Activated T-helper 1 cell treated with anti-CD3 and anti-CD28 coated beads, Interleukin-2, amount 50 U/mL, for 16 hours (primary cell): ENCODE measurements at places on chromosomes 2 and 18.

DNA sequence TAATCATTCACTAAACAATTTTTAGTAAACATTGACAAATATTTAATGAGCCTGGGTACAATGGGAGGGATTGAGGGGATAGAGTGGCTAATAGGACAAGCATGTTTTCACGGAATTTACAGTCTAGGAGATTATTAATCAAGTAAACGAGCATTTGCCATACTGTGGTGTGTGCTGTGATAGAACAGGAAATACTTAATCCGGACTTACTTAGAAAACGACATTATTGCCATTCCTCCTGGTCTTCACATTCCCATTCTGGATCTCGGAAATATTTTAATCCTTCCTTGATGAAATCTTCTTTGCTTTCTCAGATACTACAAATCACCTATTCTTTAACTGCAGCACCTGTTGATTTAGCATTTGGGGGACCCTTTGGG lies 905 bp downstream of the TTLL4 start:
- DNase-seq = no peak

GRCh38 chr2:1546023-1546591 lies 132.8 kb downstream of the TPO start:
- DNase-seq = no peak

- DNase-seq = no peak
These were observed 80.7 kb upstream of the MEX3C start for GRCh38 chr18:51278045-51278649.

GRCh38 chr18:75408554-75409506 lies 18.7 kb downstream of the SMIM21 start:
- no peak for DNase-seq

- DNase-seq = no peak
These were observed 56.3 kb downstream of the PHLPP1 start for GRCh38 chr18:62771494-62772270.

- no peak for DNase-seq
These were observed 506.1 kb downstream of the PTPRM start for GRCh38 chr18:8073167-8073566.

DNA sequence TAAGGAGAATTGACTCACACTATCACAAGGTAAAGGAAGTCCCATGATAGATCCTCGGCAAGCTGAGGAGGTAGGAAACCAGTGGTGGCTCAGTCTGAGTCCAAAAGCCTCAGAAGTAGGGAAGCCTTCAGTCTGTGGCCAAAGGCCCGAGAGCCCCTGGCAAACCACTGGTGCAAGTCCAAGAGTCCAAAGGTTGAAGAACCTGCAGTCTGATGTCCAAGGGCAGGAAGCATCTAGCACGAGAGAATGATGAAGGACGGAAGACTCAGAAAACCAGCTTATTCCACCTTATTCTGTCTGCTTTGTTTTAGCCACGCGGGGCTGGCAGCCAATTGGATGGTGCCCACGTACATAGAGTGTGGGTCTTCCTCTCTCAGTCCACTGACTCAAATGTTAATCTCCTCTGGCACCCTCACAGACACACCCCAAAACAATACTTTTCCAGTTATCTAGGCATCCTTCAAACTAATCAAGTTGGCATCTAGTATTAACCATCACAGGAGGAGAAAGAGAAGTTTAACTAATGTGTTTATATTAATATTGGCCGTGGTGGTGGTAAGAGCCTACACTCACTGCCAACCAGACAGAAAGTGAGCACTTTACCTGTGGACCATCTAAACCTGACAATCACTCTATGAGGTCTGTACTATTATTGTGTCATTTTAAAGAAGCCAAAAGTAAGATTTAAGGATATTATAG lies 8.1 kb upstream of the TRIB2 start:
- DNase-seq = no peak

GRCh38 chr2:65402323-65402722 lies 30.1 kb downstream of the SPRED2 start:
- no peak for DNase-seq

DNA sequence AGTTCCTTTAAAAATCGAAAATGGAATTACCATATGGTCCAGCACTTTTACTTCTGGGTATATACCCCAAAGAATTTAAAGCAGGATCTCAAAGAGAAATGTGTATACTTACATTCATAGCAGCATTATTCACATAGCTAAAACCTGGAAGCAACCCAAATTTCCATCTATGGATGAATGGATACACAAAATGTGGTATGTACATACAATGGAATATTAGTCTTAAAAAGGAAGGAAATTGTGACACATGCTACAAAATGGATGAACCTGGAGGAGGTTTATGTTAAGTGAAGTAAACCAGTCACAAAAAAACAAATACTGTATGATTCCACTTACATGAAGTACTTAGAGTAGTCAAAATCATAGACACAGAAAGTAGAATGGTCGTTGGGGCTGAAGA lies 147.9 kb upstream of the LTBP1 start:
- DNase-seq = no peak

- no peak for DNase-seq
These were observed 84.7 kb downstream of the EPAS1 start for GRCh38 chr2:46381871-46382270.

GRCh38 chr2:217151509-217152206 lies 291.8 kb upstream of the TNP1 start:
- DNase-seq = no peak

- no peak for DNase-seq
These were observed 126.5 kb downstream of the ZNF407 start for GRCh38 chr18:74724186-74724585.

DNA sequence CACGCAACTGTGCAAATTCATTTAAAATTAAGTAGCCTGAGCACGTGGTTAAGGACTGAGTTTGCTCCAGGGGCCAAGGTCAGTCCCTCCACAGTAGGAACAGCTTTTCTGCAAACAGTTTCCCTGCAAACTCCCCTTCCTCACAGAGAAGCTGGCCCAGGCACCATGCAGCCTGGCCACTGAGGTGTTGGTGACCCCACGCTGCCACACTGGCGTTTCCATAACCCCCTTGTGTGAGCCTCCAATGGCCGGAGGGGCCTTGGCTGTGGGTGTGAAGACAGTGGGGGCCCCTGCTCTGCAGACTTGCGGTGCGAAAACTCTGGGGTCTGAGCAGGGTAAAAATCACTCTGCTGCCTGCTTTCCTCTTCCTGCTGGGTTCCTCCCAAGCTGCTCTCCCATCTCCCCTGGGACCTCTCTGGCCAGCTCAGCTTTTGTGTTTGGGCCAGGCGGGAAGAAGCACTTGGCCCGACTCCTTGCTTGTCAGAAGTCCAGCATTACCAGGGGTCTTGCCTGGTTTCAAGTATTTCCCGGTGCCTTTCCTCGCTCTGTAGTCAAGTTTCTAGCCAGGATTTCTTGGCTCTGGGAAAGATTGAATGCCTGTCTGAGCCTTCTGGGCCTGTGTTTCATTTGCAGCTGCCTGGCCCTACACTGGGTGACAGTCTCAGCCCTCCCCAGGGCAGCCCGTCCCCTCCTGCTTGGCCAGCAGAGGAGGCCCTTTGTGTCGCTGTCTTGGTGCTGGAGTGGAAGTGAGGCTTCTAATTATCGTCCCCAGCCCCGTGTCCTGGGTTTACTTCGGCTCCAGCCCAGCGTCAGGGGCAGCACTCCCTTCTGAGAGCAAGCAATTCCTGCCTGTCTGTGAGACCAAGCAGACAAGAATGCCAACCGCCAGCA lies 131.4 kb upstream of the SLC1A4 start:
- DNase-seq = no peak

DNA sequence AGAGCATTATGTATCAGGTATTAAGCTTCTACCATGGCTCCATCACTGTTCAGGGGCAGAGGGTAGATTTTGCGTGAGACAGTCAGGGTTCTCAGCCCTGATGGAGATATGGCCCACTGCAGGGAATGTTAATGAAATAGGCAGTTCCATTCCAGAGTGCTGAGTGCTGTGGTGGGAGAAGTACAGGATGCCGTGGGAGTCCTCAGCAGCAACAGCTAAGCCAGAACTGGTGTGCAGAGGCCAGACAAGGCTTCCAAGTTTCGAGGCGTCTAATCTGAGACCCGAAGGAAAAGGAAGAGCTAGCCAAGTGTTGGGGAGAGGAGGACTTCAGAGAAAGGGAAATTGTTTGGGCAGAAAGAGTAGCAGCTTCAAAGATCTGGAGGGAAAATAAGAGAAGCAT lies 30.2 kb upstream of the MAPRE2 start:
- DNase-seq = no peak

DNA sequence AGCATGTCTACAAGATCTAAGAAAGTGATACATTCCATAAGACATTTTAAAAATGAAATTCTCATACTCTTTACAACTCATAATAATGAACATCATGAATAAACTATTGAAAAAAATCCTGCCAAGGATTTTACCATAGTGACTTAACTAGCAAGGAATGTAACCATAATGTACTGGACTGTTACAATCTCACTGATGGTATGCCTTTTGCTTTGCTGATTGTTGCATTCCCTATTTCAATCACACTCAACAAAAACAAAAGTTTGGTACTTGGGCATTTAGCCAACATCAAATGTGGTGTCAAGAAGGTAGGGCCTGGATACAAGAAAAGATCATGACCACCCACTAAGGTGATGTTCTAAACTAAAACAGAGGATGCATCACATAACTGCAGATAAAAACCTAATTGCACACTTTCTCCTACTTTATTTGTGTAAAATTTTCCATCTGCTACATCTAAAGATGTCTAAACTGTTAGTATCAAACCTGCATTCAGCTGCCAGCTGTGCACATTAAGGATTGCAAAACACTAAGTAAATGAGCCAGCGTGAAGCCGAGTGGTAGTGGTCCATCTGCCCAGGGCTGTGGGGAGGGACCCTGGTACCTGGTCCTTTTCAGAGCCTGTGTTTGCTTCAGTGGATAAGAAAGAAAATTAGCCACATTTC lies 564.4 kb downstream of the ZEB2 start:
- no peak for DNase-seq

DNA sequence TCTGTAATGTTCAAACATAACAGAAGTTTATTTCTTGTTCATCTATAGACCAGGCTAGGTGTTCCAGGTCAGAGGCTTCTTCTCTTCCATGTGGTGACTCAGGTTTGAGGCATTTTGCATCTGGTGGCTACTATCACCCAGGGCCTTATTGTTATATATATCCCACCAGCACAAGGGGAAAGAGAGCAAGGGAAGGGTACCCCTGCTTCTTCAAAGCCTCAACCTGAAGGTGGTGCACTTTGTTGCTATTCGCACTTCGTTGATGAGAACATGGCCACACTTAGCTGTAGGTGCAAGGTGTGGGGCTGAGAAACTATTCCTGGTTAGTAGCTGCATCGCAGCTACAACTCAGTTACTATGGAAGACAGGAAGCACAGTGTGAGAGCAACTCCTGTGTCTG lies 27.4 kb upstream of the SLC3A1 start:
- DNase-seq = no peak

DNA sequence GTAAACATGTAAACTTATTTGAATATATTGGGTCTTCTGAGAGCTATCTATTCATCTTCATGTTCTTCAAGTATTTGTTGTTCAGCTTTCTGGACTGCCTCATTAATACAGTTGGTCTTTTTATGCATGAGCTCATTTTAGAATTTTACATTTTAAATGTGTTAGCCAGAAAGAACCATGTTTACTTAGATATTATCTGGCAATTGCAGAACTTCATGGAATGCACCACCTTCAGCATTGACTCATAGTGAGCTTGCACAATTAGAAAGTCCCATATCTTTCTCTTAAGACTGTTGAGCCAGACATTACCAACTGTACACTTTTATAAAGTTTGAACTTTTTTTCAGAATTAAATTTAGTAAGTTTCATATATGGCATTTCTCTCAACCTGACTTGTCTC lies 536.7 kb downstream of the RIT2 start:
- no peak for DNase-seq

- DNase-seq = no peak
These were observed 99.3 kb downstream of the SPOPL start for GRCh38 chr2:138600732-138601457.

- no peak for DNase-seq
These were observed 26.5 kb downstream of the KIAA2012 start for GRCh38 chr2:202099515-202099914.

- no peak for DNase-seq
These were observed 999.8 kb upstream of the GYPC start for GRCh38 chr2:125656190-125656589.

- no peak for DNase-seq
These were observed 15.3 kb upstream of the HES6 start for GRCh38 chr2:238255151-238255551.

- no peak for DNase-seq
These were observed 48.2 kb downstream of the ADI1 start for GRCh38 chr2:3470856-3471737.

- no peak for DNase-seq
These were observed 137.7 kb downstream of the ABCA12 start for GRCh38 chr2:215000721-215001120.

DNA sequence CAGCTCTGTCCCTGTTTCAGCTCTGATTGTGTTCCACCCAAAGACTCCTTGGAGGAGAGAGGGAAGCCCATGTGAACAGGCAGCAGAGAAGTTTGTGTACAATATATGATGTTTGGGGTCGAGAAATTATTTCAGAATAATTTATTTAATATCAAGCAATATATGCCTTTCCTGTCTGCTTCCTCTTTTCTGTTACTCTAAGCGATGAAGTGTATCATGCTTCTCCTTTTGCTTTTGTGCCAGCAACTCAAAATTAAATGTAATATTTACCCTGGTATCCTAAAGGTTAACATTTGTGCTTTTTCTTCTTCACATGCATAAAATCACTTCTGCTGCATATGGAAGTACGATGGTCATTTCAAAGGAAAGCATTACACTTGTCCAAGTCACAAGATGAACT lies 2.4 kb upstream of the NTSR2 start:
- DNase-seq = no peak

- no peak for DNase-seq
These were observed 13.6 kb downstream of the ADCY3 start for GRCh38 chr2:24906466-24906865.

GRCh38 chr2:158598862-158599517 lies 142.2 kb downstream of the PKP4 start:
- DNase-seq = no peak

GRCh38 chr2:128607440-128607839 lies 288.8 kb upstream of the HS6ST1 start:
- no peak for DNase-seq

GRCh38 chr2:164841719-164842623 lies at the start of gene COBLL1:
COBLL1 (minus strand) TSS chr2:164841823; CDS start chr2:164841196, 627 bp downstream.
- DNase-seq = no peak

DNA sequence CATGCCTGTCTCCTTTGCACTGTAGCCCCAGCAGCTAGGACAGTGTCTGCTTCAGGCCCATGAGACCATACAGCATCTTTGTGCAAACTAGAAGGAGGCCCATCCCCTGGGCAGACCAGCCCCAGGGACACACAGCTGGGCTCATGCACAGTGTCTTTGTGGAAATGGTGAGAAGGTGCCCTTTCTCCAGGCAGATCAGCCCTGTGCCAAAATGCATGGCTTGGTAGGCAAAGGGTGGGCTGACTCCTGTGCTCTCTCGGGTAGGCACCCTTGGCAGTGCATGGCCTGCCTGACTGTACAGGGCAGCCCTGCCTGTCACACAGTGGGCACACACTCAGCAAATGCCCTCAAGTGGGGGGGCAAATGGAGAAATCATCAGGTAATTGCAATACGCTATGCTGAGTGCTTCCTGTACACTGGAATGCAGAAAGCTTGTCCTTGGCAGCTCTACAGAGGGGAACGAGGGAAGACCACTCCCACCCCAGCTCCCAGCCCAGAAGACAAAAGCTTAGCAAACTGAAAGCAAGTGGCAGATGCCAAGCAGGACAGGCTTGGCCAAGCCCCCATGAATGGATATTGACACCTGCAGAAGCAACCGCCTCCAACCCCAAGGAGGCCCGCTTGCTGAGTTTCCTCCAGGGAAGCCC lies 21.6 kb downstream of the TNS1 start:
- DNase-seq = no peak

- DNase-seq = no peak
These were observed 4.4 kb upstream of the PAX3 start for GRCh38 chr2:222303045-222303827.
